ENCODE measurements at places on chromosomes 3 and 15.

DNA sequence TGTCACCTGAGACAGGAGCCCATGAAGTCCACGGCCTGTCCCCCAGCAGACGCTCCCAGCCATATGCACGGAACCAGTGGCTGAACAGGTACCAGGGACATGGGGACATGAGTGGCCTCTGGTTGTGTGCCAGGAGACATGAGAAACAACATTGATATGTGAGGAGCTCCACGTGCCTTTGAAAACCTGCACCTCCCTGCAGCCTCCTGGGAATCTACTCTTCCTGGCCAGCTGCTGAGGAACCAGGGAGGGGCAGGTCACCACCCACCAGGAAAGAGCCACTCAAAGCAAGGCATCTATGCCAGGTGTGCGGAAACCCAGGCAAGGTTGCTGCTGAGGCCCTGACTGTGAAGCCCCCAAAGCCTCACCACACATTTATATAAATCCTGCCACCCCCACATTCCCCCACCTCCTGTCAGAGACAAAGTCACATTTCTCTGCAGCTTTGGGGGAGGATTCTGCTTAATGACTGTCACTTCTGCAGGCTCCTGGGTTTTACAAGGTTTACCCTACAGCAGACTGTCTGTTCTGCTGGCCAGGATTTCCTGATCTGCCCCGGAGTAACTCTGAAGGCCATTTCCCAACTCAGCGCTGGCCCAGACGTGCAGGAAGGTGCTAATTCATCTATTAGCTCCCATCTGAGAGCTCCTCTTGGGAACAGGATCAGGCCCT is 110.8 kb downstream of the ADCY5 start:
- DNase-seq, result no peak

- DNase-seq, result no peak
Measured at GRCh38 chr3:46660003-46660402, 33.5 kb downstream of the ALS2CL start.

DNA sequence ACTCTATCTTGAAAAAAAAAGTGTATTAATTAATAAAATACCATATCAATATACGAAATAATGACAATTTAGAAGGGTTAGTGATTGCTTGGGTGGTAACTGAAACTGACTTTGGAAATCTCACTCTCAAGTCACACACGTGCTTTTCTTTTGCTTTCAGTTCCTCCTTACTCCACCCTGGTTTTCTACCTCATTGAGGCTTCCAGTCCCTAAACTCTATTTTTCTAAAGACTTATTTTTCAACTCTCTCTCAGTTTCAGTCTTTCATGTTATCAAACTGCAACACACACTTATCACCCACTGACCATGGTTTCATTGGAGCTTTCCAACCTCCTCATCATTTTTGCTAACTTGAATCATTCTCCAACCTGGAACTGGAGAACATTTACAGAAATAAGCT is 23.5 kb downstream of the IL12A start:
- no peak for DNase-seq

- no peak for DNase-seq
Measured at GRCh38 chr3:98766924-98767323, 3.8 kb downstream of the ST3GAL6 start.

DNA sequence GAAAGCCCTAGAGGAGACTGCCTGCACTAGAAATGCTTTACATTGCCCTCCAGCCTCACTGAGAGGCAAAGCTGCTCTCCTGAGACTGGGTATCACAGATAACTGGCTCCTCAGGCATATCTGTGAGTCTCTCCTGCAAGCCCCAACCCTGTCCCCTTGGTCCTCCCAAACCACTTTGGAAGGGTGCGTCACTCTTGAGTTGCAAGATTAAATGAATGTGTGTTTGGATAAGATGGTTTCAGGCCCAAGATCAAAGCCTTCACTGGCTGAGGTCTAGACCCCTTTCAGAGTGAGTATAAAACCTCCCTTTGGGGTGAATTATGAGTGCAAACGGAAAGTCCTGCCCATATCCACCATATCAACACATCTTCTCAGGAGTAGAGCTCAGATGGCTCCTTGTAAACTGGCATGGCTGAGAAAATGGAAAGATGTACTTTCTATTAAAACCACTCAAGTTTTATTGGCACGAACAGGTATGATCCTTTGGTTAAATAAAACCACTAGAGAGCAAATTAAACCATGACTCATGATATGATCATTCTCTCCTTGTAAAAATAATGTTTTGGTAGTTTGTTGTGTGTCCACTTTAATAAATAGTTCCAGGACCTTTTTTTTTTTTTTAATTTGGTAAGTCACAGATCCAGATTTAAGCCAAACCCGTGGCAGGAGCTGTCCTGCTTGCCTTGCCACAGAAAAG is 164.0 kb downstream of the CHST2 start:
- no peak for DNase-seq

GRCh38 chr3:138939561-138940241 is 7.2 kb downstream of the FOXL2 start:
- DNase-seq, result no peak

- DNase-seq, result no peak
Measured at GRCh38 chr3:154936196-154936595, 143.9 kb upstream of the MME start.

- no peak for DNase-seq
Measured at GRCh38 chr3:140505876-140506275, 172.0 kb upstream of the TRIM42 start.

DNA sequence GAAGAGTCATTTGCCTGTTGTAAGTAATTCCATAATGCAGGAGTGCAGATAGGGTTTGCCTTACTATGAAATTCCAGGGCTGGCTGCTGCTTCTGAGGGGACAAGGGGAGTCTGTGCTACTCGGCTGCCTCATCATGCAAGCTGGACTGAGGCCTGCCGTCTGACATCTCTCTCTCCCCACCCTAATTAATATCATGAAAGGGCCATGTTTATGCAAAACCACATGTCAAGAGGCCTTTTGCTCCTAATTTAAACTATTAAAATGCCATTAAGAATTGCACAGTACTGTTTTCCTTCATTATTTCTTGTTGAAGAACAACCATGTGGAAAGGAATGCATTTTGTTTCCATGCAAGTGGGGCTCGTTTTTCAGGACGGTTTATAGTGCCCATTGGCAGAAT is 26.3 kb downstream of the CHST2 start:
- no peak for DNase-seq

DNA sequence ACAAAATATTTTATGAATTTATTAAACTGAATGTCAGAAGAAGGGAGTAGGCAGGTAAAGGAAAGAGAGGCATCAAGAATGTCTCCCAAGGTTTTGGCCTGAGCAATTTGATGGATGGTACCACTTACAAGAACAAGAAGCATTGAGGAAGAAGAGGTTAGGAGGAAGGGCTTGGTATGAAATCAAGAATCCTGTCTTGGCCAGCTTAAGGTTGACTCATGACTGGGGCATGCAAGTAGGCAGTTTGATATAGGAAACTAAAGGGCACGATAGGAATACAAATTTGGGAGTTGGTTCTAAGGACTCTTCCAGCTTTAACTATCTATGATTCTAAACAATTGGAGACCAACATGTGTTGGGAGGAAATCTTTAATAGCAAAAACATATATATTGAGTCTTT is 79.1 kb downstream of the NTRK3 start:
- no peak for DNase-seq

All from activated CD8-positive, alpha-beta memory T cell treated with anti-CD3 and anti-CD28 coated beads, Interleukin-2, amount 50 U/mL, for 4 hours (primary cell).